Stimulated activated CD8-positive, alpha-beta memory T cell treated with anti-CD3 and anti-CD28 coated beads, Interleukin-4, amount 100 ng/mL, for 1 hour (primary cell): ENCODE measurements at places on chromosomes 11 and 22.

DNA sequence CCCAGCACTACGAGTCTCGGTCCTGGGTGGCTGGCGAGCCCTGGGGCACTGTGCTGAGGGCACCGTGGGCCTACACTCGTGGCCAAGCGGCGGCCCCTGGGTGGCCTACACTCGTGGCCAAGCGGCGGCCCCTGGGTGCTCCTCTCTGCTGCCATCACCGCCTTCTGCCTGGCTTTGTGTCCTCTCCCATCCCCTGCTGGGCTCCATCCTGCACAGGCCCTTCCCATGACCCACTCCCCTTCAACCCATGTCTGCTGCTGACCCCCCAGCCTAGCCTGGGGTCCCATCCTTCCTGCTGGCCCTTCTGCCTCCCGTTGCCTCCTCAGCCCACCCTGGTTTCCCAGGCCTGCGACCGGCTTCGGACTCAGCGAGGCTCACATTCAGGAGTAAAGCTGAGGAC, 87.4 kb upstream of the CLDN5 start:
- DNase-seq: no peak

DNA sequence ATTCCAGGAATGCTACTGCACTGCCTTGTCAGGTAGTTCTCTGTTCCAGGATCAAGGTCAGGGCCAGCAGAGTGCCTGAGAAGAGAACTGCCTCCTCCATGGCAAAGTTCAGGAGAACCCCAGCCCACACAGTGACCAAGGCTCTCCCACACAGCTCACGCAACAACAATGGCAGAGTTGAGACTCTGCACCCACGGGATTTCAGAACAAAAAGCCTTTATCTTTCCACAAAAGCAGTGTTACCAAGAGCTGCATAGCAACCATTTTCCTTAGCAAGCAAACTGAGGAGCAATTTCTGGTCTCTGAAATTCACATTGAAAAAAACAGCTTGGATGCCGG, 11.1 kb downstream of the PLAAT3 start:
- DNase-seq: no peak

DNA sequence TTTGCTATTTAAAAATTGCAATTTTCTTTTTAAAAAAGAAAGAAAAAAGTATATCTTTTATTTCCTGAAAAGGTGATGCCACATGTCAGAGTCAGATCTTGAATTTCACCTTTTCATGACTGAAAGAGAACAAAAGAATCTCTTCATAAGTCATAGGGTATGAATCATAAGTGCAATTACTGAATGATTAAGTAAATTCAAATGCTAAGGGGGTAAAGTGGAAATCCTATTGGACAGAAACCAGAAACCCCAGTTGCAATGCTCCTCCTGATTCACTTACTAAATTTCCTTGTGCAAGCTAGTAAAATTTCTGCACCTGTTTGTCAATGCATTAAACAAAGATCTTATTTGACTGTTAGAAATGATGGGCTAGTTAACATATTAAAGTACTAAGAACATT, 8.2 kb upstream of the PRRG4 start:
- no peak for DNase-seq

- DNase-seq: no peak
Measured at GRCh38 chr11:7428196-7428595, 57.1 kb upstream of the OLFML1 start.

DNA sequence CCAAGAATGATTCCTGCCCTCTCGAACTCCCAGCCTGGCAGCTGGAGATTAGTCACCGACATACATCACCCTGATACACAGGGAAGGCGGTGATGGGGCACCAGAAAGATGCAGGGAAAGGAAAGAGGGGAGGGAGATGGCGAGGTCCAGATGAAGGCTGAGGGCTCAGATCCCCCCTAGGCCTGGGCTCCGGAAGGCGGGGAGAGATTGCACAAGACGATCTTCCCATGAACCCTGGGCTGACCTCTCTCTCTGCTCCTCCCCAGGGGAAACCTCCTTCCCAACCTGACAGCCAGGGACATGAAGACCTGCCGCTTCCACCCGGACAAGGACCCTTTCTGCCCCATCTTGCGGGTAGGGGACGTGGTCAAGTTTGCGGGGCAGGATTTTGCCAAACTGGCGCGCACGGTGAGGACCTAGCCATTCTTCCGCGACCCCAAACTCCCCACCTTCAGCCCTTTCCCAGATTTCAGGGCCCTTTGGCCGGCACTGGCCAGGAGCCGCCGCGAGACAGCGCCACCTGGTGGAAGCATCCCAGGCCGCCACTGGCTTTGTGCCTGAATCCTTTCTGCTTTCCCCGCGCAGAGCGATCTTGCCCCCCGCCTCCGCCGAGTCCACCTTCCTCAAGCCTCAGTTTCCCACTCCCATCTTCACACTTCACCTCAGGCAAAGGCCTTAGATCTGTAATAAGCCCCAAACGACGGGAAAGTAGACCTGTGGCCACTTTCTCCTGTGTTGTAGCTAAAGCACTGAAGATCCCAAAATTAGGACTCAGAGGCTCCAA, 11.5 kb downstream of the P2RX3 start:
- DNase-seq: peak; percentile 38

DNA sequence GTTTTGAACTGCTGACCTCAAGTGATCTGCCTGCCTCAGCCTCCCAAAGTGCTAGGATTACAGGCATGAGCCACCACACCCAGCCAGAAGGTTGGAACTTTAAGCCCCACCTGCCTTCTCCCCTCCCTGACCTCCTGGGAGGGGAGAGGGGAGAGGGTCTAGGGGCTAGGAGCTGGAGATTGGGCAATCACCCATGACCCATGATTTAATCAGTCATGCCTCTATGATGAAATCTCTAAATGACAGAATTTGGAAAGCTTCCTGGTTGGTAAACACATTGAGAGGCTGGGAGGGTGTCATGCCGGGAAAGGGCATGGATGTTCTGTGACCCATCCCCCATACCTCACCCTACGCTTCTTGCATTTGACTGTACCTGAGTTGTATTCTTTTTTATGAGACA, 17.1 kb upstream of the TFIP11 start:
- DNase-seq: no peak

DNA sequence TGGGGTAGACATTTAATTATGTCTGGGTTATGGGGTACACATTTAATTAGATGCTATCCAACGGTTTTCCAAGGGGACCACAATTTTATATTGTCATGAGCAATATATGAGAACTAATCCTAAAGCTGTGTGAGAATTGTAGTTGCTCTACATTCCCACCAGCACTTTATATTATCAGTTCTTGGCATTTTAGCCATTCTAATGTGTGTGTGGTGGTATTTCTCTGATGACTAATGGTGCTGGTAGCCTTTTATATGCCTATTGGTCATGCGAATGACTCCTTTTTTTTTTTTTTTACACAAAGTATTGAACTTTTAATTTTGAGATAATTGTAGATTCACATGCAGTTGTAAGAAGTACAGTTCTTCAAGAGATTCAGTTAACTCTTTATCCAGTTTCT, 26.2 kb downstream of the TMEM135 start:
- DNase-seq: no peak

- no peak for DNase-seq
Measured at GRCh38 chr11:111419181-111419580, 40.1 kb upstream of the POU2AF1 start.

DNA sequence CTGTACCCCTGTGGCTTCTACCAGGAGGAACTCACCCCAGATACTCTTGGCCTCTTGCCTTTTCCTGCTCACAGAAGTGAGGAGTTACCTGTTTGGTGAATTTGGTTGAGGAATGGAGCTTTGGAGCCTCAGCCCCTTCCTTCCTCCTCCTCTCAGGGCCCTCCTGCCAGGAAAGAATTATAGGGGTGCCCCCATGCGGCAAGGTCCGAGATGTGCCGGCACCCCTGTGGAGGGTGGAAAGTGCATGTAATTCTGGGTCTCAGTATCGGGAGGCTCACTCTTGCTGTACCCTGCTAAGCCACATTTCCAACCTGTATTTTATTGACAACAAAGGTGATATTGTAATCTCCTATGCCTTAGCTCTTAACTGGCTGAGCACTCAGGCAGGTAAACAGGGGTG, 13.7 kb upstream of the IGSF22 start:
- no peak for DNase-seq

GRCh38 chr22:45429981-45430775, 16.7 kb downstream of the RIBC2 start:
- no peak for DNase-seq

GRCh38 chr11:132770829-132771530, 761.3 kb downstream of the OPCML start:
- DNase-seq: no peak
